ENCODE measurements at places on chromosomes 2 and 18. TPM values are rescaled to one million over a fixed set of nuclear protein-coding genes. Genes with fewer than 3 reads are reported as not detected.

RIT2 gene
- not detected for total RNA-seq

CNGA3 gene
- not detected for total RNA-seq

DNA sequence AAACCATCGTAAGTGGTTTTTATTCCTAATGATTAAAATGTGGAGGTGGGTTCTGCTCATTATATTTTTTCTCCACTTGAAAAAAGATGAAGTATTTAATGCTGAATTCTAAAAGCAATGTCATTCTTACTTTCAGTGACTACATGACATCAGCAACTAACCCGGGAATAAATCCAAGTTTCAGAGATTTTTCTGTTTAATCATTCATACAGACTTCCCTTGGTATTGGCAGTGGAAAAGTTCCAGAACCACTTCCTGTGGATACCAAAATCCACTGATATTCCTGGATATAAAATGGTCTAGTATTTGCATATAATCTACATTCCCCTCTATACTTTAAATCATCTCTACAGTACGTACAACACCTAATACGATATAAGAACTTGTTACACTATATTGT is 128.6 kb downstream of the ZNF532 start:
- no peak for DNase-seq

DNA sequence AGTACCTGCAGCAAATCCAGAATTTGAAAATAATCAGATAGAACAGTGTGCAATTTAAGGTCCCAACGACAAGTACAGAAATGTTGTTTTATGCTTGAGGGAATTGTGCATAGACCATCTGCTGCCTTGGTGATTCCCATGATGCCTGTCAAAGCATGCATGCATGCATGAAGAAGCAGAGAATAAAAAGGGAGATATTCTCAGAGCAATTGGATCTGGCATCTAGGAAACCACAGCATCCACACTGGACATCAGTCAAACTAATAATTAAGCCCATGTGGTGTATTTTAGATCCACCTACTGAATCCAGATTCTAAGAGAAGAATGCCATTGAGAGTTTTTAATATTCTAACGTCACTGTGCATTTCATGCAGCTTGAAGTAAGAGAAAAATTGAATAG is 361.2 kb downstream of the FSIP2 start:
- no peak for DNase-seq

DNA sequence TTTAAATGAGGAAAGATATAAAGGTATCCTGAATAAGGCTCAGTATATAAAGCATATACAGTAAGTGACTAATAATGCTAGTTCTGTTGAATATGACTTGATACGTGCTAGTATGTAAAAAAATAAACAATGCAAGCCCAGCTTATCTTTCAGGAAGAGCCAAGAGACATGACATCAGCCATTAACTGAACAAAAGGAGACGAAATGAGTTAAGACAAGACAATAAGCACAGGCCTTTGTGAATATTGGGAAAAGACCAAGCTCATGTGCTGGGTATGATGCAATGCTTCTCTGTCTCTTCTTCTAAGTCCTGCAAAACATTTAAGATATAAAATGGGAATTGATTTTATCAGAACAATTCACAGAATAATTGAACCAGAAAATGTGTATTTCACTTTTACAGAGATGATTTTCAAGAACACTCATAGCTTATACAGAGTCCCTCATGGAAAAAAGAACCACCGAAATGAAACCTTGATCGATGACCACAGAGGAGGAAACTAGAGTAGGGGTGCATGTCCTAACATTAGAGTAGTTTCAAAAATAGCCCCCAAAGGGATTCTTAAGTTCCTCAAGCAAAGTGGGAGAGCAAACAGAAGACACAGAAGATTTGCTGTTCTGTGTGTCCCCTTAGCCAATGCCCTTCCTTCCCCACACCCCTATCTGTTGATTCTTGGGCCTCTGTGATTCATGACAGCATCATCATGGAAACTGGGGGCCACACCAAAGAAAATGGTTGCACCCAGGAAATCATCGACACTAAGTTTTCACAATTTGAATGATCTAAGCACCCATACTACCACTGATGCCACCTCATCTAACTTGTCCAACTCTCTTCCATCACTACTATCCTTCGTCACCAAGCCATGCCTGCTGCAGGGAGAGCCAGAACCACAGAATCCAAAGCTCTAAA is 68.0 kb upstream of the CRIM1 start:
- DNase-seq: no peak

CEBPZOS gene
- total RNA-seq: 32.6 TPM

GRCh38 chr2:137178951-137179377 is 413.6 kb downstream of the THSD7B start:
- DNase-seq: peak; percentile 16

C1QL2 gene
- total RNA-seq: not detected

DNA sequence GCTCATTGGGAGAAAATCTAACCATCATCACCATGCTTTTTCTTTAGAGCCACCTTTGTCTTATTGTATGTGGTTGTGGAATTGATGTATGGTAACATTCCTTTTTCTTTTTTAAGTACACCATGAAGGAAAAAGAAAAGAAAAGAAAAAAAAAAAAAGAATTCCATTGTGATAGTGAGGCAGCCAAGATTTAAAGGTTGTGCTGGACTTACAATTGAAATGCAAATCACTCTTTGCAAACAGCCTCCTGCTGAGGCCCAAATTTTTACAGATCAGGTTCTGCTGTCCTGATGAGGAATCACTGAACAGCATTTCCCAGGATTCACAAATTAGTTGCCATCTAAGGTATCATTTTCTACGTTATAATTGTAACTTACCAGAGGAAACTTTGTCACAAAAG is 1101.0 kb upstream of the FANCL start:
- DNase-seq: no peak

DNA sequence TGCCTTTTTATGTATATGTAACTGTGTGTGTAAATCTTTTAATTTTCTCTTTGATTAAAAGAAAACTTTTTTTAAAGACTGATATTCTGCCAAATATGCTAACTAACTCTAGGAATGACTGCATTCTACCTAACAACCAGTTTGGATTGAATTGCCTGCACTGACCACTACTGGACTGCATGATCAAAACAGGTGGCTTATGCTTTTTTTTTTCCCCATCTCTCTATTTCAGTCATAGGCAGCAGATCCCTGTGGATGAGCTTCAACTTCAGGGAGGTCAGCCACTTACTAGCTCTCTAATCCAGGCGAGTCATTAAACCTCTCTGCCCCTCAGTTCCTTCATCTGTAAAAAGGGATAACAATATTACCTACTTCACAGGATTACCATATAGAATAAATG is 138.6 kb upstream of the SERTAD2 start:
- DNase-seq: no peak

- DNase-seq: no peak
Observed at GRCh38 chr2:12180031-12180430, 433.6 kb downstream of the LPIN1 start.

- no peak for DNase-seq
Observed at GRCh38 chr2:205428811-205429210, 253.5 kb upstream of the NRP2 start.

SLC1A4 gene
- total RNA-seq: 16.7 TPM
